Fibroblast of mammary gland (primary cell): ENCODE measurements at places on chromosomes 16 and 17.

- no peak for DNase-seq
Measured at GRCh38 chr17:27994586-27994985, 47.9 kb upstream of the NLK start.

DNA sequence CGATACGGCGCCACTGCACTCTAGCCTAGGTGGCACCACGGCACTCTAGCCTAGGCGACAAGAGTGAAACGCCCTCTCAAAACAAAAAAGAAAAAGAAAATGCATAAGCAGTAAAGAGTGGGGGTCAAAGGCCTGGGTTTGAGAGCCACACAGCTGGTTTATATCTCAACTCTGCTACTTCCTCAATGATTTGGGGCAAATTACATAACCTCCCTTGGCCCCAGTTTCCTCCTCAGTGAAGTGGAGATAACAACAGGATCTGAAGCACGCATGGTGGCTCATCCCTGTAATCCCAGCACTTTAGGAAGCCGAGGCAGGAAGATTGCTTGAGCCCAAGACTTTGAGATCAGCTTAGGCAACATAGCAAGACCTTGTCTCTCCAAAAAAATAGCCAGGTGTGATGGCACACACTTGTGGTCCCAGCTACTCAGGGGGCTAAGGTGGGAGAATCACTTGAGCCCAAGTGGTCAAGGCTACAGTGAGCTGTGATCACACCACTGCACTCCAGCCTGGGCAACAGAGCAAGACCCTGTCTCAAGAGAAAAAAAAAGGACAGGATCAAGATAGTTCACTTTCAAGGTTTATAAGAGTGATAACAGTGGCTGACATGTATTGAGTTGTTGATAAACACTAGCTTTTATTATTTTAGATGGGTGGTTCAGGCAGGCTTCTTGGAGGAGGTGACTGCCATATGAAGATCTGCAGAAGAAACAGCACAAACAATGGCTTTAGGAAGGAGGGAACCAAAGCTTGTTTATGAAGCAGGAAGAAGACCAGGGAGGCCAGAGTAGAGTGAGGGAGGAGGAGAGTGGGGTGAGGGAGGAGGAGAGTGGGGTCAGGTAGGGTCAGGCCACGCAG is 8.5 kb upstream of the COG1 start:
- no peak for DNase-seq

DNA sequence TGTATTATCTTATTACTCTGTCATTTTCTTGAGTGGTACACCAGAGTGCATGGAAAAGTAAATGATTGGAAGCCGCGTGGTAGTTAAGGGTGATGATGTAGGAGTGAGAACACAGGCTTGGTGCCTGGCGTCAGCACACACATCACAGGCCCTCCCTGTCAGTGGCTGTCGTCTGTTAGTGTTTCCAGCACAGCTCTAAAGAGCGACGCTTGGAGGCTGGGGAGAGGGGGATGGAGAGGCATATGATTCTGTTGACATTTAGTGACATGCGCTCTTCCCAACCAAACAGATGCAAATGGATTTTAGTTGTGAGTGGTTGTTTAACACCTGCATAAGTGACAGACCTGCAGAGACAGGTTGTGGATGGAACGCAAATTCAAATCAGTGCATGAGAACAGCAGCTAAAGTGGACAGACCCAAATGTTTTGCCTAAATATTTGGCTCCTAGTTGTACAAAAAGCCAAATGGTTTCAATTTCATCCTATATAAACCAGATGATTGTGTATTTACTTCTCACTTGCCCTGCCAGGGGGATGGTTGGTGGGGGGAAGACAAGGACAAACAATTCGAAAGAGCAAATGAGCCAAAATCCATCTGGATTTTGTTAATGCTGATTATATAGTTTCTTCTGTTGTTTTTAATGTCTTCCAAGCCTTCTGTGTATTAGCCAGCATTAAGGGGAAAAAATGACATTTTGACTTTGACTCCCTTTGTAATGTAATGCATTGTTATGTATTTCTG is 222.3 kb downstream of the WWOX start:
- DNase-seq = no peak

DNA sequence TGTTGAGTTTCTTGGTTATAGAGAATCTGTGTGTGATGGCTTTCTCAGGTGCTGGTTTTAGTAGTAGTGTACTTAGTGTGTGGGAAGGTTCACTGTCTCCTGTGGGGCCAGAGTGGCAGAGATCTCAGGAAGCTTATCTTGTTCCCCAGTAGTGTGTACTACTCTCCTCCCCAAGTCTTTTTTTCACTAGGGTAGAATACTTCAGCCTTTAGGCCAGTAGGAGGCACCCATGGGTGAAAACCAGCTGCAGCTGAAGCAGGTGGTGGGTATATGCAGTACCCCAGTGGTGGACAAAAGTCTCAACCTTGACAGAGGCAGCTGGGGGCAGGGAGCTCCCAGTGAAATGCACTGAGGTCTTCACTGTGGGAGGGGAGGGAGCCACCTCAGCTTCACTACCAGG is 109.9 kb downstream of the PHKB start:
- DNase-seq = no peak

DNA sequence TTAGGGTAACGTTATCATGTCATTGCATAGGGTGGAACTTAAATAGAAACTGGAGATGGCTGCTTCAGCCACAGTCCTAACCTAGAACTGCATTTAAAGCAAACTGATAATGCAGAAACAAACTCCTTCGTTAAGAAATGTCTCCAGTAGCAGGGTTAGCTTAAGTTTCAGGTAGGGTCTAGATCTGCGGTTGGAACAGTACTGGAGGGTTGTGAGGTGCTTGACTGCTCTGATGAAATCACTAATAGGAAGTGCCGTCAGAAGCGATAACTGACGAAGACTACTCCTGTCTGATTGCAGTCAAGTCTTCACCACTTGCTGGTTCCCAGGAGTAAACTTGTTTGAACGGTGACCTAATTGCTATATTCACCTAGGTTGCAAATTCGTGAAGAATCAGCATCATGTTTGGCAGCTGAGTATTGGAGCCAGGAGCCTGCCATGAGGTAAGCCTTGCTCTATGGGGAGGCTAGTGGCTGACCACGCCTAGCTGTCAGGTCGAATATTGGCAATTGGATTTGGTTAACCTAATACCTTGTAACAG is 24.5 kb downstream of the TRPV2 start:
- DNase-seq = peak; percentile 53
